ENCODE measurements at places on chromosomes 7 and 10.

GRCh38 chr7:140673774-140674155 lies 1.0 kb downstream of the ADCK2 start:
- DNase-seq, result no peak

DNA sequence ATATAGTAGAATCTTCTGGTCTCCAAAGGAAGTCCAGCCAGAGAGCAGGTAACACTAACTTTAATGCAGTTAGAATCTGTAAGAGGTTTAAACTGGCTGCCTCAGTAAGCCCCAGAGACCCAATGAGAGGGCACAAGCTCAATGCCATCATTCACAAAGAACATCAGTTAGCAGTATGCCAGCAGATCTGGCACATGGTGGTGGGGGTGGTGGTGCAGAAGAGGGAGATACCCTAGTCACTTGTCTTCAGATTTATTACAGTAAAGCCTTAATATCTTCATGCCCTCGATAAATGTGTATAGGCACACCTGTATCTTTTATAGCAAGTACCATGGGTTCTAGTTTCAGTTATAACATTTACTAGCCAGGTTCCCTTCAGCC lies 86.2 kb downstream of the SORBS1 start:
- no peak for DNase-seq

GRCh38 chr7:2353936-2354185 lies 766 bp upstream of the EIF3B start:
- DNase-seq, result peak; percentile 88

- DNase-seq, result no peak
Measured at GRCh38 chr7:30994206-30995100, 30.7 kb downstream of the GHRHR start.

GRCh38 chr7:87216701-87217508 lies 2.6 kb downstream of the TMEM243 start:
- peak; percentile 33 for DNase-seq

GRCh38 chr10:96619796-96620773 lies 33.3 kb upstream of the TM9SF3 start:
- DNase-seq, result no peak

GRCh38 chr7:78395298-78396036 lies 596.9 kb downstream of the PHTF2 start:
- DNase-seq, result no peak

- DNase-seq, result no peak
Measured at GRCh38 chr7:138248609-138249008, 172.3 kb downstream of the AKR1D1 start.

DNA sequence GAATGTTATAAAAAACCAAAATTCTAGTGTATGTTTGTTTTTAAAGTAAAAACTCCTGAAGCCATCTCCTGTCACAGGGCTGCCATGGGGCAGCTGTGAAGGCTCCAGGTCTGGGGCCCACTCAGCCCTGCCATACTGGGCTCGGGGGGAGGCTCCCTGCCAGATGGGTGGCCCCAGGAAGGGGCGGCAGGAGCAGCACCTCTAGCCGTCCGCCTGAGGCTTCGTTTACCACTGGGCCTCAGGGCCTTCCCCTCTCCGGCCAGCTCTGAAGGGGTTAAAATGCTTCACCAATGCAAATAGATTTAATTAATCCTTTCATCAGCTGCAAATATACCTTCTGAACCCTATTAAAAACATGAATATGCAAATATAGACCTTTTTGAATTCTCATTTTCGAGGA lies 139.0 kb downstream of the ELFN1 start:
- DNase-seq, result no peak

- DNase-seq, result no peak
Measured at GRCh38 chr10:95026461-95026860, 42.8 kb downstream of the CYP2C8 start.

- DNase-seq, result no peak
Measured at GRCh38 chr7:157553256-157553655, 216.5 kb downstream of the DNAJB6 start.

GRCh38 chr7:31055471-31055870 lies 3.4 kb downstream of the ADCYAP1R1 start:
- DNase-seq, result no peak

GRCh38 chr7:117210908-117211307 lies 112.0 kb downstream of the WNT2 start:
- no peak for DNase-seq
